ENCODE measurements at places on chromosomes 1 and 21.

GRCh38 chr21:44329971-44330681 is 9.1 kb downstream of the CFAP410 start:
- no peak for DNase-seq

- DNase-seq = no peak
These were observed 93.6 kb downstream of the SIM2 start for GRCh38 chr21:36792505-36792967.

DNA sequence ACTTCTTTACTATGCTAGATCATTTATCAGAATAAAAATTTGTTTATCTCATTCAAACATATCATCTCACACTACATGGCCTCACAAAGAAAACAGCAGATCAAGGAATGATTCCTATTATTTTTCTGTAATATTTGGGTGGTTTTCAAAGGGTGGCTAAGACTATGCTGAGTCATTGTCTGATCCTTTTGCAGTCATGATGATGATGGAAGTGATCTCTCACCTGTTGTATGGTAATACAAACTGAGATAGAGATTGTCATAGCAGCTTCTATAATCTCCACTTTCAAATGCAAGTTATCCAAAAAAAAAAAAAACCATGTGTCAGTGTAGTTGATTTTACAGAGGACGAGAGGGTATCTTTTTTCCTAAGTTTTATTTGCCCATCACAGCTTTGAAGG is 37.2 kb upstream of the GBP5 start:
- no peak for DNase-seq

GRCh38 chr1:1034439-1034781 is 14.5 kb downstream of the AGRN start:
- peak; percentile 54 for DNase-seq

DNA sequence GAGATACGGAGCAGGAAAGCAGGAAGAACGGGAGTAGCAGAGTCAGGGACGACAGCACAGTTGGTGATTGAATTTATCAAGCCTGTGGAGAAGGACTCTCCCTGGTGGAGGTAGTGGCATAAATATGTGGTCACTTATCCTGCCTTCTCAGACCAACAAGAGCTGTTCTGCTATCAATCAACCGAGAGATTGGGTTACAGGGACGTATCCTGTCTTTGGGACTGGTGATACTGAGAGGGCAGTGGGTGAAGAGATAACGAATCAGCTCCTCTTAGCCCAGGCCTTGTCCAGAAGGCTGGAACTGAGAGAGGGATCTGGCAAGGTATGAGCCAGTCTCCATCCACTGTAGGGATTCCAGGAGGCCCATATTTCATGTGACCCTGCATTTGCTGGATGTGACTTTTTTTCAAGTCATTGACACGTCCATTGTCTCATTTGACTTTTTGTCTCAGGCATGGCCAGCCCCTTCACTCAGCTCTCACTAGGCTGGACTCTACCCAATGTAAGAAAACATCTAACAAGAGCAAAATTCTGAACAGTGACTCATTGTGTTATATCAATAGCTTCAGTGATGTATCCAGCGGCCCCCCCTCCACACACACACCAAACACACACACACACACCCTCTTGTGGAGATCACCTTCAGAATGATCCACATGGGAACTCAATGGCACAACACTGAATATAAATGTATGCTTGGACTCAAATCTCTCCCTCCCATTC is 11.3 kb downstream of the C1orf116 start:
- DNase-seq = no peak

DNA sequence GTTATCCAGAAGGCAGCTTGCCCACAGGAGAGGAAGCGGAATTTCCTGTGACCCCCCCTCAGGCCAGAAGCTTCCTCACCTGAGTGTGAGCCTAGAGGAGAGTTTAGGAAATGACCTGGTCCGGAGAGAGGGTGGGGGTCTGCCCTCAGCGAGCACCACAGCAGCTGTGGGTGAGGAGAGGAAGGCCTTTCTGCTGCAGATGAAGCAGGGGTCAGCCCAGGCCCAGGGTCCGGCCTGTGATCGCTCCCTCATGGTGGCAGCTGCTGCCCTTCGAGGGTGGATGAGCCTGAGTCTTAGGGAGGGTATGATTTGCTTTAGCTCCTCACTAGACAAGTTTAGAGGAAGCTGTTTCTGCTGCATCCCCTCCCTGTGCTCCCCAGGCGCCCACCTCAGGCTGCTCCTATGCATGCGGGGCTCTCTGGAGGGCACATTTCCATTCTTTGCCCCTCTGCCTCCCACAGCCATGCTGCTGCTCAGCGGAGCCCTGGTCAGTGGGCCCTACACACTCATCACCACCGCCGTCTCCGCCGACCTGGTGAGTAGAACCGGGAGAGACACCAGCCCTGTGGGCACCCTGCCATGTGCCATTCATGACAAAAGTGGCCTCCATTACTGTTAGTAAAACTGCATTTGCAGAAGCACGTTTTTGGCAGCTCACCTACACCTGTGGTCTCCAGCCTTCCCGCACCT is 53.0 kb downstream of the SLC37A1 start:
- DNase-seq = no peak

- DNase-seq = no peak
These were observed 35.2 kb upstream of the SIPA1L2 start for GRCh38 chr1:232664844-232665777.

GRCh38 chr21:43731891-43732711 is 13.2 kb downstream of the PDXK start:
- DNase-seq = no peak

- DNase-seq = no peak
These were observed 20.0 kb downstream of the CCDC185 start for GRCh38 chr1:223413216-223413615.

DNA sequence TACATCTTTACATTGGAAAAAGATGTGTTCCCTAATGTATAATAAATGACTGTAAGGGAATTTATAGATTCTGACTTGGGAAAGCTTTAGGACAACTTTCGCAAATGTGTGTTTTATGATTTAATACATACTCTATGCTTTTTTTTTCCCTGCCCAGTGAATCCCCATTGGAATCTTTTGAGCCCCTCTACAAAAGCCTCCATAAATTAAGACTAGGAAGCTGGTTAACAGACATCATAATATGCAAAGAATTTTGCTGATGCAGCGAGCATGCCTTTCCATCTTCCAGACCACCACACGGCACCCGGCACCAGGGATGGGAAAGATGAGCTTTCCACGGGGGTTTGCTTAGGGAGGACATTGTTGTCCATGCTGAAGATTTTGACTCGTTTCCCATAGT is 156.1 kb upstream of the IVNS1ABP start:
- no peak for DNase-seq

GRCh38 chr1:235342039-235342438 is 13.7 kb downstream of the GGPS1 start:
- DNase-seq = no peak

DNA sequence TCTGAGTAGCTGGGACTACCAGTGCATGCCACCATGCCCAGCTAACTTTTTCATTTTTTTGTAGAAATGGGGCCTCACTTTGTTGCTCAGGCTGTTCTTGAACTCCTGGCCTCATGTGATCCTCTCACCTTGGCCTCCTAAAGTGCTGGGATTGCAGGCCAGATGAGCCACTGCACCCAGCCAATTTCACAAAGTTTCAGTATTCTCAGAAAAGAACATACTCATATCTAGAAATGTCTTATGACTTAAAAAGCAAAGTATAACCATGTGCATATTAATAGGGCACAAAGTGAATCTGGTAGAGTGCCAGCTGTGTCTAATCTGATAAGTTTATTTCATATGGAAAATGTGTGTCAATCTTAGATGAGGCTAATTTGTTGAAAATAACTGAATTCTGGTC is 87.5 kb upstream of the CACYBP start:
- no peak for DNase-seq

DNA sequence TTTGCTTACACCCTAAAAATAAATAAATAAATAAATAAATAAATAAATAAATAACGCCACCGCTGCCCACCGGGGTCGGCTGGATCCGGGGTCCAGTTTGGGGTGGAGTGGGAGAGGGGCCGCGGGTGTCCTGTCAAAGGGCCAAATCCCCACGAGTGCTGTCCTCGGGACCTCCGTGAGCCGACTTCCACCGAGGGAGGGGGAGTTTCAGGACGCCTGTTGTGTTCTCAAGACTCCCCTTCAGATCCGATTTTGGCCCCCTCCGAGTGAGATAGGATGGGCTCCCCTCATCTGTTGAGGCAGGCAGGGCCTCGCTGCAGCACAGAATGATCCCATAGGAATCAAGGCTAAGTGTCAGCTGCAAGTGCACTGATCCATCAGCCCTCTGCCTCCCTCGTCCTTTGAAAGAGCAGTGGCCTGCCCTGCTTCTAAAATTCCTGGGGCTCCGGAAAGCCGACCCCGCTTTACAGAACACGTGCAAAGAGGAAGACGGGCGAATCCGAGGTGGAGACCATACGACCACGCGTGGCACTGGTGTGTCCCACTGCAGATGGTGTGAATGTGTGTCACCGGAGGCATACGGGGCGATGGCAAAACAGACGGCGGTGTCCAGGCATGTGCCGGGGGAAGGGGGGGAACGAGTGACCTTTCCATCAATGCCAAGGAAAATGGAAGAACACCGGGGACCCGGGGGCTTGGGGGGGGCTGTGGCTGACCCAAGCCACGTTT is 3880.5 kb downstream of the SRGAP2C start:
- no peak for DNase-seq

- DNase-seq = no peak
These were observed 26.7 kb upstream of the GLIS1 start for GRCh38 chr1:53765657-53766056.

- no peak for DNase-seq
These were observed 55.2 kb downstream of the FNBP1L start for GRCh38 chr1:93503163-93503562.

DNA sequence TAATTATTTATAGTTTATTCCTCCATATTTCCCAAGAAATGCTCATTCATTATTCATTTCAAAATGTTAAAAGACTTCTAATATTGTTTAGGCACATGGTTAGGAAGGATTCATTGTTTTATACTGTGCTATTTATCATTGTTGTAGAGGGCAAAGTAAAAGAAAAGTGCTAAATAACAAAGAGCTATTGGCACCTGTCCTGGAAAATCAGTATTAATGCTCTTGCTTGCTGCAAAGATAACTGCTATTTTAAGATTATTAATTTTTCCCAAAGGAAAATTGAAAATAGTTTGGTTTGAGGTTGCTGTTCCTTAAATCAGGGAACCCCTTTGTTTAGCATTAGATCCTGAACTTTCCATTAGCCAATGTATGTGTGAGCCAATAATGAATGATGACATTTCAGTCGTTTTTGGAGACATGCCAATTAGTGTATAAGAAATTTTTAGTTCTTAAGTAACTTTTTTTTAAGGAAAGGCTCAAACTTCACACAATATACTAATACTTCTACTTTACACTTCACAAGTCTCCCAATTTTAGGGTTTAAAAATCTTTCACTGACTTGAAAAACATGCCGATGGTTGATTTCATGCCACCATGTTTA is 39.9 kb downstream of the EPB41 start:
- no peak for DNase-seq
